Left lung (tissue), 14 donors: ENCODE measurements at places on chromosomes 1 and 21. TPM values are rescaled to one million over a fixed set of nuclear protein-coding genes. Genes with fewer than 3 reads are reported as not detected.

The IL22RA1 gene
- 0.37 TPM for total RNA-seq

The CCDC185 gene
- total RNA-seq, result not detected

The ZNF593OS gene
- not detected for total RNA-seq

The STXBP3 gene
- 44.4 TPM for total RNA-seq

The C4BPA gene
- total RNA-seq, result 22.2 TPM

The LCE1E gene
- not detected for total RNA-seq

- peak; percentile 73 for DNase-seq
These were observed at the start of gene NADK for GRCh38 chr1:1777950-1778662. Gene NADK (minus strand): TSS chr1:1778470. CDS start chr1:1765406, 13,064 bp downstream.

- no peak for DNase-seq
These were observed 28.5 kb upstream of the HYI start for GRCh38 chr1:43482215-43482614.

DNA sequence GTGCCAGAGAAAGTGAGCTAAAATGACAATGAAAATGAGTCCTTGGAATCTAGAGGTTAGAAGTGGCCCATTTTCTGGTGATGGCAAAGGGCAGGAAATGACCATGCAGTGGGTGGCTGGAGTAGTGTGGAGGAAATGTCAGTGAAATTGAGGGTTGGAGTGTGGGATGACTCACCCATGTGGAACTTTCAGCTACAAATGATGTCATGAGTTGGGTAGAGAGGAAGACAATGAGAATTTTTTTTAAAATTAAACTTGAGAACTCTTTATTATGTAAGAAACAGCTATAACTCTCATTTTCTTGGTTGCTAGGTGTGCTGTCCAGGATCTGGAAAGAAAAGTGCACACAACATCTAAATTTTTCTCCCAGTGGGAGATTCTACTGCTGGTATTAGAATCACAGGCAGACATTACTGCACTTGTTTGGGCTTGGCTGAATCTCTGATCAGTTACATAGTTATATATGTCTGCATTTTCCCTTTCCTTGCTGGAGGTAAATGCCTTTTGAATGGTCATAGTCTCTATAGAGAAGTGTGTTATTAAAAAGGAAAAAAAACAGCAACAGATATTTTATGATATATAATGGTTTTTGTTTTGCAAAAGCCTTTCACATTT lies 56.8 kb upstream of the GNG12 start:
- DNase-seq, result no peak

DNA sequence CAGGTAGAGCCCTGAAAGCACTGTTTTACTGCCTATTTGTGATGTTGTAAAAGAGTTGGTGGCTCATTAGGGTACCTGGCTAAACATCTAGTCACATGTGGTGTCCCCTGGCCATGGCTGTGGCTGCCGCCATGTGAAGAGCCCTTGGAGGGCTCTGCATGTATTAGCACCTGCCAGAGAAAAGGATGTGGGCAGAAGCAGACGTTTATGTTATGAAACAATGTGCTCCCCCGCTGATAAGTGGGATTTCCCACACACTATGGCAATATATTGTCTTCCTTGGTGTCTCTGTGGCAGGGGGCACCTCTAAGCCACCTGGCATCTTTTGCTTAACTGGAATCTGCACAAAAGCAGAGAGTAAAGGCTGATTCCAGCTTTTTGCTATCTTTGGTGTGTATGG lies 9.6 kb downstream of the TENT5C start:
- DNase-seq, result no peak

- no peak for DNase-seq
These were observed 20.2 kb downstream of the PANK4 start for GRCh38 chr1:2506007-2506860.

GRCh38 chr1:151811181-151811580 lies 6.0 kb upstream of the LINGO4 start:
- DNase-seq, result no peak

GRCh38 chr1:25848531-25848930 lies 10.7 kb downstream of the AUNIP start:
- no peak for DNase-seq

DNA sequence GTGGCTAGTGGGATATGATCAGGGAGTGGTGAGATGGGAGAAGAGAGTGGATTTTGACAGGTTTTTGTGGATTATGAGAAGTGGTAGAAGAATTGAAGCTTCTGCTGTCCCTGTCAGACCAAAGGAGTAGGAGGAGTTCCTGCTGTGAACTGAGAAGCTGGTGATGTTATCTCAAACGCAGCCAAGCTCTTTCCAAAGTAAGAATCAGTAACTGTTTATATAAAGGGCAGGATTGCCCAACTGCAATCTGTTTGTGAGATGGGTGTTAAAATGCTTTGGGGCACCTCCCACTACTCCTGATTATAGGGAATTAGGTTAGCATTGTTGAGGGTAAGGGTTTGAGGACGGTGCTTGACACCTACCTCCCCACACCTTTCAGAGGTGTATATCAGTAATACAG lies 60.5 kb upstream of the USP25 start:
- no peak for DNase-seq

- no peak for DNase-seq
These were observed 20.2 kb downstream of the RALGPS2 start for GRCh38 chr1:178745260-178745659.

GRCh38 chr1:12481928-12482327 lies 136.1 kb downstream of the DHRS3 start:
- DNase-seq, result no peak

GRCh38 chr1:23539698-23540266 lies 8.7 kb upstream of the E2F2 start:
- DNase-seq, result peak; percentile 89

DNA sequence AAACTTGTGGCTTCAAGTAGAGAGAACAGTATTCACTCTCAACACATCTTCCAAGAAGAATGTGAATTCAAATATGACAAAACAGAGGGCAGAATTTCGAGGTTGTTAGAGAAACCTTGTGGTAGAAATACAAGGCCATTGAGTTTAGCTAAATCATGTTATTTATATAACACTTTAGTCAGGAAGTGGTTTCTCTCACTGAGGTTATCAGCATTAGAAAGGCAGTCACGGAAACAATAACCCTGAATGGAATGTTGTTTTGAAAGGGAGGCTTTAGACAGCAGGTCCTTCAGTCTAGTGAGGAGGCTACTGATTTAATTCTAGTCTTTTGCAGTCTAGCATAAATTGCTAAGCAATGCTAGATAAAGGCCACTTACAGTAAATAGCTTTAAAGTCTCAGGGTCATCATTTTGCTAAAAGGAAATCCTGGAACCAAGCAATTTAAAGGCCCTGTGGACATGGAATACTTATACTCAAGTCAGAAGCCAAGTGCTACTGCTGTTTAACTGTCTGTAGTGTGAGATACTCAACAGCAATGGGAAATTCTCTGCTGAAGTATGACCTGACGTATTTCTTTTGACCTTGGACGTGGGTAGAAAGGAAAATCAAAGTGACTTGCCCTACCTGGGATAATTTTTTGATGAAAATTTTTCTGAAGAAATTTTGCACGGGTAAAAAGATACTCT lies 89.0 kb upstream of the CHODL start:
- no peak for DNase-seq

DNA sequence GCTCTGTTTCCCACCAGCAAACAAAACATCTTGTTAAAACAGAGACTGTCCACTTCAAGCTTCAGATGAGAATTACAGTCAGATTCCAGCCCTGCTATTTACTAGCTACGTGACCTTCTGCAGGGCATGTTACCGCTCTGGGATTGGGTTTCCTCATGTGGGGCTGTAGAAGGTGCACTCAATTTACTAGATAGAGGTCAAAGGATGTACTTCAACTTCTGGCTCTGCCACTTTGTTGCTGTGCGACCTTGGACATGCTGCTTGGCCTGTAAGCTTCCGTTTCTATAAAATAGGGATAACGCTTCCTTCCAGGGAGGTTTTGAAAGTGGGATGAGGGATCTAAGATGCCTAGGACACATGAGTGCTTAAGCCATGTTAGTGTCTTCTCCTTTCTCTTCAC lies 46.0 kb upstream of the LRIG2 start:
- DNase-seq, result no peak
